MG63 (cell line): ENCODE measurements at places on chromosomes 11 and 22. TPM values are rescaled to one million over a fixed set of nuclear protein-coding genes. Genes with fewer than 3 reads are reported as not detected.
A peak's percentile ranks its signal among the peaks of the same experiment; 100 is the strongest.

Gene B4GAT1
- 26.6 and 34.6 TPM in 2 replicates for total RNA-seq

Gene FAM111A
- total RNA-seq, result 51.9 and 55.0 TPM in 2 replicates

Gene LRRC74B
- total RNA-seq, result not detected in 2 replicates

GRCh38 chr11:774873-775592 is 2.3 kb downstream of the GATD1 start:
- DNase-seq, result peak; percentile 83

DNA sequence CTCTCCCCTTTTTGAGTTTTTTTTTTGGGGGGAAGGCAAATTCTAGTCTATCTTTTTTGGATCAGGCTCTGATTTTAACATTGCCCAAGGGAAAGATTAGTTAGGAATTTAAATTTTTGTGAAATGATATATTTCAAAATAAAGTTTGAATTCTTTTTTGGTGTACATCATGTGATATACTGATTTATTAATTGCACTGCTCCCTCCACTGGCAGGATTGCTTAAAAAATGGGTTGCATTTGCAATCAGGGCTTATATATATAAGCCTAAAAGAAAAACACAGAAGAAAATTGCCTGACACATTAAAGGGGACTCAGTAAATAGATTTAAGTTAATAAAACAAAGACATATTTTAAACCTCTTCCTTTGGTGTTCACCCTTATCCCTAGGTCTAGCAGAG is 1.2 kb downstream of the DYNC2H1 start:
- no peak for DNase-seq

GRCh38 chr11:13278609-13279486 is 1.3 kb downstream of the BMAL1 start:
- peak; percentile 14 for DNase-seq

GRCh38 chr22:43992331-43992821 is 31.7 kb upstream of the PARVB start:
- DNase-seq, result peak; percentile 97

GRCh38 chr22:38948181-38948940 is 9.0 kb upstream of the APOBEC3A start:
- DNase-seq, result no peak

- DNase-seq, result no peak
Observed at GRCh38 chr22:31556627-31557203, 60.4 kb downstream of the SFI1 start.

- DNase-seq, result no peak
Observed at GRCh38 chr11:1858154-1858553, 5.3 kb downstream of the LSP1 start.

GRCh38 chr11:38842991-38843390 is 2245.0 kb upstream of the RAG2 start:
- DNase-seq, result no peak

DNA sequence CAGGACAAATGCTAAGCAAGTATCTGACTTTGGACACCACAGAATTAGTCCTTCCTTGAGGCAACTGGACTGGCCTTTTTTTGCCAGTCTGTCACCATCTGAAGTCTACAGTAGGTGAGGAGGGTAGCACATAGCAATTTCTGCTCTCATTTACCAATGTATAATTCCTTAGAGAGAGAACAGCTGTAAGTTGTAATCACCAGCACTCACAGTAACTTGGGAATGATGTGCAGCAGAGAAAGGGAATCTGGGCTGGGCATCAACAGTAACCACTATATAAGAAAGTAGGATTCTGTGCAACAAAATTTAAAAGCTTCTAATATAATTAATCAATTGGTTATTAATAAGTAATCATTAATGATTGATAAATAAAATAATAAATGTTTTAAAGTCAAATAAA is 86.3 kb upstream of the FAT3 start:
- DNase-seq, result no peak

DNA sequence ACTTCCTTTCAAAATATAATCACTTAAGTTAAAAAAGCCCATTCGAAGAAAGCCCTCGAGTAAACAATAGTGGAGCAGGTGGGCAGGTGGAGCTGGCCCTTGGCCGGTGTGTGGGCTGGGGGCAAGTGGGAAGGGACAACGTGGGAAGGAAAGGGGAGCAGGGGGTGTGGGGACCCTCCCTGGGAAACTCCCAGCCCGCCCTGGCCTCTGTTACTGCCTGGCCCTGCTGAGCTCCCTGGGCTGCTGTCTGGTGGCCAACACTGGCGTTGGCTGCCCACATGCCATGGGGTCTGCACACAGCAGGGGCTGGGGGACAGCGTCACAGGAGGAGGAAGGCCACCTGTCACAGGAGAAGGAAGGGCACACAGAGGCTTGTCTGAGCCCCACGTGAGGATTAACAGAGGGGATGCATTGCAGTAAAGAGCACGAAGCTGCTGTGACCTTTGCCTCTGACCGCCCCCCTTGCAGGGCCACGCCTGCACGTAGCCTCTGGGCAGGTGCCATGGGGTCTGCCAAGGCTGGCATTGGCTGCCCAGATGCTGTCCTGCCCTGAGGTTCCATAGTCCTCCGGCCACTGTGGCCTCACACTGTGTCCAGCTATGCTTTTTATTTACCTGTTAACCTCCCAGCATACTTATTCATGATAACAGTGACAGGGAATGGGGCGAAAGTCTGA is 36.2 kb upstream of the CCDC188 start:
- no peak for DNase-seq

- no peak for DNase-seq
Observed at GRCh38 chr11:22671751-22672150, 5.3 kb downstream of the GAS2 start.

DNA sequence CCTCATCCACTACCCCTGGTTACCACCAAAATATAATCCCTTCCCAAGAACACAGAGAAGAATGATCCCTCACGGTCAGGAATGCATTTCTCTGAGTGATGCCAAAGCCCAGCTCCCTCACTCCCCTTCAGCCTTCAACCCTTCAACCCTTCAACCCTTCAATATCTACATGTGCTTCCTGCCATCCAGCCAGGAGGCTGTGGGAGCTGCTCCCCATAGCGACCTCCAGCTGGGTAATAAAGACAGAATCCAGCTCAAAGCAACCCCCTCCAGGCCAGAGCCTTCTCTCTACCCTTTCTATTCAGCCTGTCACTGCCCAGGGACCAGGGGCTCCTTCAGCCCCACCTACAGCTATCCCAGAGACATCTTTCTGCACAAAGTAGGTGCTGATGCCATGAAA is 2.7 kb downstream of the ARHGAP1 start:
- no peak for DNase-seq

DNA sequence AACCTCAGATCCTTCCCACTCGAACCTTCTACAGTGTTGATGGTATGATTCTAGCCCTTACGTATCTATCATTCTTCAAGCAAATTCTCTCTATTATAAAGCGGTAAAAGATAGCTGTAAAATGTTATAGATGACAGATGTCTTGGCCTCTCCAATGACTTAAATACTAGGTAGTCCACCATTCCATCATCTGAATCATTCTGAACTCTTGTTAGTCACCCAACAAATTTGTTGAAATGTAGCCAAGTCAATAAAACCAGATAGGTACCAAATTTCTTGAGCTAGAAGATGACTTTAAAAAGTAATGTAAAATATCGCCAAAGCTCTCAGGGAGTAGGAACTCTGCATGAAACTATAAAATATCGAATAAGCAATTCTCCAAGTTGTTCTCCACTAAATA is 32.6 kb upstream of the PICALM start:
- DNase-seq, result no peak
